Stimulated activated CD4-positive, alpha-beta T cell treated with anti-CD3 and anti-CD28 coated beads, Interleukin-2, amount 100 ng/mL, for 24 hours (primary cell): ENCODE measurements at places on chromosomes 16 and 17.

DNA sequence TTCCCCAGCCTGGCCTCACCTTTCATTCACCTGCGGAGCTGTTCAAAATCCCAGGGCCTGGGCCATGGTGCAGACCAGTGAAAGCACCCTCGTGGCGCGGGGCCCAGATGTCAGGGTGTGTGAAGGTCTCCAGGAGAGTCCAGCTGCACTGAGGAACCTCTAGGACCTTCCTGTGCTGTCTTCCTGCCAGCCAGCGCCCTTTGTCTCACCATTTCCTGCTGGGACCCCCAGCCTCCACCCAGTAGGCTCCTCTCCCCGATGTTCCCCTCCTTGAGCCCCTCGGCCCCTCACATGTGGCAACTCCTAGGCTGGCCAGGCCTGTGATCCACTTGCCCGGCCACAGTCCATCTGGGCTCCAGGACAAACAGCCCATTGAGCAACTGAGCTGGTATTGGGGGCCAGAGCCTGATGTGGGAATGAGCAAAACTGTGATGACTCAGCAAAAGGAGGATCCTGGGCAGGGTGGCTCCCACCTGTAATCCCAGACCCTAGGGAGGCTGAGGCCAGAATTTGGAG, 677 bp downstream of the SULT1A2 start:
- DNase-seq, result no peak

DNA sequence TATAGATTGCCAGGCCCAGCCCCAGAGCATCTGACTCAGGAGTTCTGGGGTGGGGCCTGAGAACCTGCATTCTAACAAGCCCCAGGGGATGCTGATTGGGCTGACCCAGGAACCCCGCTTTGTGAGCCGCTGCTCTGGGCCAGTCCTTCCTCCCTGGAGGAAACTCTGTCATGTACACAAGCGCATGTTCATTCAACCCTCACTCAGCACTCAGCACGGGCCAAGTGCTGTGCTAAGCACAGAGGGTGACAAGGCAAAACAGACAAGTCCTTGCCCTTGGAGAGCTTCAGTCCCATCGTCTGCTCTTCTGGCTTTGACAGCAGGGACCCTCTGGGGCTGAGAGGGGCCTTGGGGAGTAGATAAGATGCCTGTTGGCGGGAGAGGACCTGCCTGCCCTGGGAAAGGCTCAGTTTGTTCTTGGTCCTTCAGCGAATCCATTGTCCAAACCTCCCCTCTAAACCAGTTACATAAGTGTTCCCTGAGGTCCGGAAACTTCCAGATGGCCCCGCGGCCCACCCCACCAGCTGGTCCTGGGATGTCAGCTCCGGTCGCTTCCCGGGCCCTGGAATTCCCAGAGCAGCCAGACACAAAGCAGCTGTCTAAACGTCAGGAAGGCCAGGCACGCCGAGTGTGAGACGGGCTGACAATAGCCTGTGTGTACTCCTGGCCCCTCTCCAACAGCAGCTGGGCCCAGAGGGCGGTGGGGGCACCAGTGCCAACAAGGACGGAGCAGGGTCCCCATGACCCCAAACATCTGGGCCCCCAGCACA, 88.8 kb downstream of the ZDHHC7 start:
- no peak for DNase-seq

GRCh38 chr17:50396261-50397110, 837 bp downstream of the LRRC59 start:
- DNase-seq, result peak; percentile 40

- no peak for DNase-seq
Measured at GRCh38 chr16:16805809-16806208, 426.9 kb downstream of the NPIPA7 start.

GRCh38 chr17:68539548-68540467, 27.6 kb downstream of the PRKAR1A start:
- no peak for DNase-seq

GRCh38 chr17:32588982-32589381, 102.2 kb downstream of the CDK5R1 start:
- no peak for DNase-seq

- no peak for DNase-seq
Measured at GRCh38 chr16:3625911-3626732, 14.7 kb upstream of the SLX4 start.

DNA sequence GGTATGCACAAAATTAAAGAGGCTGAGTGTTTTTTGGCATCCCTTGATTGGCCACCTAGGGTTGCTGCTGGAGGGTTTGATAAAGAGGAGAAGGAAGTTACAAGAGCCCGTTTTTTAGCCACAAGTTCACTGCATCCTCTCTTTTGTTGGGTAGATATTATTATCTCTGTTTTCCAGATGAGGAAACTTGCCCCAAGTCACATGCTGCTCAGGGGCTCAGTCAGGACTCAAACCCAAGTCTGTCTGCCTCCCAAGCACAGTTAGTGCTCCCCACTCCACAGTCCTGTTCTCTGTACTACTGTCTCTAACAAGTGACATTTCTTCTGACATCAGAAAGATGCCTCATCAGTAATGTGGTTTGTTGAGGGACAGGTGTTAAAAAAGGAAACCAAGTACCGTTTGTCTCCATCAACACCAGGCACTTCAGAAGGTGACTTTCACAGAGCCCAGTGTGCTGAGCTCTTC, 1.4 kb downstream of the NT5M start:
- DNase-seq, result peak; percentile 26

- no peak for DNase-seq
Measured at GRCh38 chr17:7380855-7381683, at the start of gene TNK1. TSS of gene TNK1 (plus strand) at chr17:7381089. CDS start at chr17:7382927, 1,838 bp downstream.

GRCh38 chr17:6177941-6178694, 107.9 kb downstream of the WSCD1 start:
- DNase-seq, result no peak

GRCh38 chr17:48903401-48903800, 4.8 kb upstream of the UBE2Z start:
- no peak for DNase-seq

GRCh38 chr16:89696670-89697128, 4.8 kb downstream of the SPATA2L start:
- DNase-seq, result no peak

- no peak for DNase-seq
Measured at GRCh38 chr17:56613131-56613530, 19.6 kb downstream of the NOG start.

DNA sequence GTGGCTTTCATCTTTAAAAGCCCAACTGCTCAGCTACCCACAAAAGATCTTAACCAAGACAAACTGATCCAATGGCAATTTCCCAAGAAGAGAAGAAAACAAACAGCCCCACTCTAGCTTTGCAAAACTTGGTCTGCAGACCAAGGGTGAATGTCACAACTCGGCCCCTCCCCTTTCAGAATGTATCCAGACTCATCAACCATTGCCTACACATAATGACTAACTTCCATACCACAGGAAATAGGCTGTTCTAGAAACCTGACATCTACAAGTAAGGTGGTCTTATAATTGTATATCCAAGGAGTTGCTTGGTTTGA, 16.0 kb downstream of the DCUN1D3 start:
- no peak for DNase-seq
